Stimulated activated CD8-positive, alpha-beta memory T cell treated with anti-CD3 and anti-CD28 coated beads, Interleukin-15, amount 100 ng/mL, for 4 hours (primary cell): ENCODE measurements at places on chromosomes 2 and 18.

GRCh38 chr2:75113231-75113869 is 86.0 kb downstream of the TACR1 start:
- DNase-seq, result no peak

DNA sequence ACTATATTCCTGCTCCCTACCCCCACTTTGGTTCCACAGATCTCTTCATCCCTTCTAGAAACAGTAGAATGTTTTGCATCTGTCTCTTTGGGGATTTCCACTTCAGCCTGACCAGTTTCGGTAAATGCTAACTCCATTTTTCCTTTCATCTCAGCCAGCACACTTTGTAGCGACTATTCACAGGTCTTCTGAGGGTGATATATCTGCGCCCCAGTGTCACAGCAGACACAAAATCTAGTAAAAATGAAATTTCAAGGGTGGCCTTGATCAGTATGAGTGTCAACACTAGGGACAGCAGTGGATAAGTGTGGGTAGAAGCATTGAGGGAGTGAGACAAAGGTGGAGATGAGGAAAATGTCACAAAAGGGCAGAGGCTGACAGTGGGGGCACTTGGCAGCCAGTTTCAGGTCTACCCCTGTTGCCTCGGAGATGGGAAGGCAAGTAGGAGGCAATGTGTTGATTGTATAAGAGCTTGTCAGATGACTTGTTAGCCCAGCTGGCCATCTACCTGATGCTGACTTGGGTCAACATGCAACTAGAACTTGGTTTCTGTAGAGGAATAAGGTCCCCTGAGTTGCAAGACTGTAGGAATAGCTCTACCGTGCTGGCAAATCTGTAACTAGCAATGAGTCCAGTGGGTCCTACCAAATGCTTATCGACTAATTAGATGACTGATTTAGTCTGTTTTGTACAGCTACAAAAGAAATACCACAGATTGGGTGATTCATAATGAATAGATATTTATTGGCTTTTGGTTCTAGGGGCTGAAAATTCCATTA is 60.7 kb downstream of the CXCR4 start:
- no peak for DNase-seq

DNA sequence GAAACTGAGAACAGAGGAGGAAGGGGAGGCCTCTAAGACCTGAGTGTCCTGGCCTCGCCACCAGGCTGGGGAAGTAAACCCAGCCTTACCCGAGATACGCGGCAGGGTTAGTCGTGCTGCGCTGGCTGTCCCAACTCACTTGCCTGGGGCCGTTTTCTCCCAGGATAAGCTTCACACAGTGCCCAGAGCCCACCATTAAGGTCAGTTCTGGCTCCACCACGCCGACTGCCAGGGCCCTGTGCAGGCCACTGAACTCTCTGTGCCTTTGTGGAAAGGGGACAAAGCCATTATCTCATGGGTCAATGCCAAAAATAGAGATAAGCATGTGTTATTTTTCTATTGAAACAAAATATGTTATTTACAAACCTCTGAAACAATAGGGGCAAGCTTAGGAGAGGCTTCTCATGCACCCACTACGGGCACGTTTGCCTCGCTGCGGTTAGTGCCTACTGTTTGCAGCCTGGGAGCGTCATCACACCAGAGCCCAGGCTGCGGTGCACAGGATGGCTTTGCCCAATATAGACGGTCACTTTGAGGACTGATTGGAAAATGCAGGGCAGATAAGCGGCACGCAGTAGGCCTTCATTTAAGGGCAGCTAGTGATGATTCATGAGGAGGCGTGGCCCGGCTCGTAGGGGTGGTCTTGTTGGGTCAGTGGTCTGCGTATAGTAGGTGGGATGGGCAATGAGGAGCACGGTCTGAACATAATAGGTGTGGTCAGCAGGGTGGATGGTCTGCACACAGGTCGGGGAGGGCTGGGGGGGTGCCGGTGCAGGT is 242.1 kb downstream of the GLI2 start:
- DNase-seq, result no peak

- no peak for DNase-seq
These were observed 11.5 kb upstream of the NFATC1 start for GRCh38 chr18:79384151-79384807.

DNA sequence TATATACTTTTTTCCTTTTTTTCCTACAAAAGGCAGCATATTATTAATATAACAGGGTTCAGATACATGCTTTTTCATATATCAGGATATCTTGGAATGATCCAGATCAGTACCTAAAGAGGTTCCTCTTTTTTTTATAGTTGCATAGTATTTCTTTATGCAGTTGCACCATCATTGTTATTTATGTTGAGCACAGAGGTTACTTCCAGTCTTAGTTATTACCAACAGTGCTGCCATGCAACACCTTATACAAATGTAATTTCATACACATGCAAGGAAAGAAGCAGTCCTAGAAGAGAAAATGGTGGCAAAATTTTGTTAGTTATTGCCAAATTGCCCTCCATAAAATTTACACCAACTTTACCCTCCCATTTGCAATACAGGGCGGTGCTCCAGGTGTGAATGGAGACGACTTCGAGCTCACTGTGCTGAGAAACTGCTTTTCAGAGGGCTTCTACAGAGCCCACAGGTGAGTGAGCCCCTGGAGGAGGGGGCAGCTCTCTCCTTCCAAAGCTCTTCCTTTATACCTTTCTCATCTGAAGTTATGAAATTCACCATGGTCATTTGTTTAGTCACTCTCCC is 30.0 kb upstream of the KCMF1 start:
- no peak for DNase-seq

DNA sequence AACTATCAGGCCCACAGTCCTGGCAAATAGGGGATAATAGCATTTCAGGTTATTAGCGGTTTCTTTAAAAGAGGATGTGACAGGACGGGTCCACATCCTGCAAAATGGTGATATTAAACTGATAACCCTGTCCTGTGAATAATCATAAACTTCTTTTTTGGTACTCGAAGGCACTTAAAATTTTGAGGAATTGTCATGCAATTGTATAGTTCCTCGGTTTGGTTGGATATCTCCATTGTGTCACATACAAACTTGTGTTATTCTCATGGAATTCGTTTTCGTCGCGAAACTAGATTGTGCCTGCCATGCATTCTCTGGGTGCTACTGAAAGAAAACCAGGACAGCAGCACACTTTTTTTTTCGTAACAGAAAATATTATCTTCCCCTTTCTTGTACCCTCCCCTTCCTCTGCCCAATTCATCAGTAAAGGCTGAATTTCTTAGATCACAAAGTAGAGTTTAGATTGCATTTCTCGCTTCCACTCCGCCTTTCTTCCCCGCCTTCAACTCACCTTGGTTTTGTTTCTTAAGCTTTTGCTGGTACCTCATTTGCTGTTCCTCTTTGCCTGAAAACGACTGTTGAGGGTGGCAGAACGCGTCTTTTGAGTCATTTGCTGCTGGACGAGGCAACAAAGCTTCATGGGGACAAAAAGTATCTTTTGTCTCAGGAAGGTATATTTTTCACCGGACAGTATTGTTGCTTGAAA is 1.3 kb downstream of the CERS6 start:
- no peak for DNase-seq

DNA sequence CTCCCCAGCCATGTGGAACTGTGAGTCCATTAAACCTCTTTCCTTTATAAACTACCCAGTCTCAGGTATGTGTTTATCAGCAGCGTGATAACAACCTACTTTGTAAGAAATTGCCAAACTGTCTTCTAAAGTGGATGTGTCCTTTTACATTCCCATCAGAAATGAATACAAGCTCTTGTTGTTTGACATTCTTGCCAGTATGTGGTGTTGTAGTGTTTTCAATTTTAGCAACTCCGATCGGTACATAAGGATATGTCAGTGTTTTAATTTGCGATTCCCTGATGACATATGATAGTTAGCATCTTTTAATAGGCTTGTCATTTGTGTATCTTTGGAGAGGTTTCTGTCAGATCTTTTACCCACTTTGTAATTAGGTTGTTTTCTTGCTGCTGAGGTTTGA is 1156.3 kb upstream of the CRIM1 start:
- DNase-seq, result no peak

DNA sequence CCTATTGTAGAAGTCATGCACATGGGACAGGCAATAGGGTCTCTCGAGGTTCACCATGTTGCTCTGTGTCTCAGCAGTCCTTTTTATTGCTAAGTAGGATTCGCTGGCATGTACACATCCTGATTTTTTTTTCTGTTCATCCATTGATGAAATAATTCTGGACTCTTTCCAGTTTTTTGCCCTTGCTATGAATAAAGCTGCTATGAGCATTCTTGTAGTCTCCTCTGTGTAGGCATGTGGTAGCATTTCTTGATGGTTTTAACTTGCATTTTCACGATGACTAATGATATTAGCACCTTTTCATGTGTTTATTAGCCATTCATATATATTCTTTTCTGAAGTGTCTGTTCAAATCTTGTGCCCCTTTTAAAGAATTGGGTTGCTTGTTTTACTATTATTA is 65.8 kb upstream of the EDAR start:
- DNase-seq, result no peak

GRCh38 chr2:238236571-238236970 is 3.3 kb downstream of the HES6 start:
- no peak for DNase-seq

DNA sequence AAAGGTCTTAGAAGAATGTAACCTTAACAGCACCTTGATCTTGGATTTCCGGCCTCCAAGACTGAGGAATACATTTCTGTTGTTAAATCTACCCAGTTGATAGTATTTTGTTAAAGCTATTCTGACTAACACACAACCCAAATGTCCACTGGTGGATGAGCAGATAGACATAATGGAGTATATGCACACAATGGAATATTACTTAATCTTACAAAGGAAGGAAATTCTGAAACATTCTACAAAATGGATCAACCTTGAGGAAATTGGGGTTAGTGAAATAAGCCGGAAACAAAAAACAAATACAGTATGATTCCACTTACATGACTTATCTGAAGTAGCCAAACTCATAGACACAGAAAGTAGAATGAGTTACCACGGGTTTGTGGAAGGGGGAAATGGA is 168.7 kb downstream of the ZNF804A start:
- no peak for DNase-seq

DNA sequence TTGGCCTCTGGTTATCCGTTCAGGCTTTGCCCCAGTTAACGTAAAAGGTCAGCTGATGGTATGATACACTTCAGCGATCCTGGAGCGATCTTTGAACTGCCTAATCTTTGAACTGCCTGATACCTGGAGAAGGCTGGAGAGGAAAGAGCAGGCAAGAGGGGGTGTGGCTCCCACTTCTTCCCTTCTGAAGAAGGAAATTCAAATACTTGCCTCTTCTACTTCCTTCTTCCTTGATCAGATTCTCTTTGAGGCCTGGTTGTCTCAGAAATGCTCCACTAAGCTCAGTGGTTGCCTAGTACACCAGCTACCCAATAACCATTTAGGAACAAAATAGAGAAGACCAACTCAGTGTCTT is 619 bp downstream of the GALM start:
- DNase-seq, result no peak

GRCh38 chr2:215536510-215536909 is 100.6 kb upstream of the FN1 start:
- DNase-seq, result no peak
